Stimulated activated naive CD4-positive, alpha-beta T cell (primary cell): ENCODE measurements at places on chromosomes 12 and 14.

DNA sequence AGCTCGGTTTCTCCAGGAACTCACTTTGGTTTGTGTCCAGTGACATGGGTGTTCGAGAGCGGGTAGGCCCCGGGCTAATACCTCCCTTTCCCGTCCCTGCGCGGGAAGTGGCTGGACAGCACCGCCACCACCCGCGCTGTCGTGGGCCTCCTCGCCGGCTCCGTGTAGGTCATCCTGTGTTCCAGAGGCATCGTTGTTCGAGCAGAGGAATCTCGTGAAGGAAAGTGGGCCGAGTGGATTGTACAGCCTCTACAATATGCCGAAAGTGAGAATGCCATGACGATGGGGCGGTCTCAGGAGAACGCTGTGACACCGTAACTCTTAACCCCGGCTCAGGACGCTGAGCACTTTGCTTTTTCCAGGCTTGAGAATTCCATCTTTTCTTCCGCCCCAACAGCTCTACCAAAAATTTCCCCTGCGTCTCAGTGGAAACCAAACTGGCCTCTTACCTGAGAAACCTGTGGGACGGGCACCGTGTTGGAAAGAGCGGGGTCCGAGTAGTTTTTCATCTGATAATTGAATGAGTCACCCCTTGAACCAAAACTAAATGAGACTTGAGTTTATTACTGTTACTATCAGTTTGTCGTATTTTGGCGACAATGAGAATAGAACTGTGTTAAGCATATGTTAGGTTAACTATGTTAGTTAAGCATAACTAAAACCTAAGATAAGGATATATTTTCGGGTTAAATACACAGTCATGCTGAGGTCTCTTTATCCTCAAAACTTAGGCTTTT is 510 bp downstream of the EIF2S1 start:
- no peak for DNase-seq

- DNase-seq = no peak
These were observed 42.9 kb downstream of the RALGAPA1 start for GRCh38 chr14:35766036-35766699.

DNA sequence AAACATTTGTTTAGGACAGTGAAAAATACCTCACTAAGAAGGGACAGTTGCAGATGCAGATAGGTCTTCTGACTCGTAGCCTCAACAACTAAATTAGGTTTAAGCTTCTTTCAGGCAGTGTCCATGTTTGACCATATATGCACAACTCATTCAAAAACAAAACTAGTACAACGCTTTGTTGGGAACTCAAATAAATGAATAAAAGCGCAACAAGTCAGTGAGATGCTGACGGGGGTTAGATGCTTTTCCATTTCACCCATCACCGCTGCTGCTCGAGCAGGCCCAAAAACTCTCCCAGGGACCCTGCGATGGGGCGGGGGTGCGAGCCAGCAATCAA is 633 bp downstream of the RPAP3 start:
- no peak for DNase-seq

GRCh38 chr12:131827961-131828534 is at the start of gene MMP17:
TSS of gene MMP17 (plus strand) at chr12:131828393. CDS start at chr12:131828495, 102 bp downstream.
- no peak for DNase-seq

DNA sequence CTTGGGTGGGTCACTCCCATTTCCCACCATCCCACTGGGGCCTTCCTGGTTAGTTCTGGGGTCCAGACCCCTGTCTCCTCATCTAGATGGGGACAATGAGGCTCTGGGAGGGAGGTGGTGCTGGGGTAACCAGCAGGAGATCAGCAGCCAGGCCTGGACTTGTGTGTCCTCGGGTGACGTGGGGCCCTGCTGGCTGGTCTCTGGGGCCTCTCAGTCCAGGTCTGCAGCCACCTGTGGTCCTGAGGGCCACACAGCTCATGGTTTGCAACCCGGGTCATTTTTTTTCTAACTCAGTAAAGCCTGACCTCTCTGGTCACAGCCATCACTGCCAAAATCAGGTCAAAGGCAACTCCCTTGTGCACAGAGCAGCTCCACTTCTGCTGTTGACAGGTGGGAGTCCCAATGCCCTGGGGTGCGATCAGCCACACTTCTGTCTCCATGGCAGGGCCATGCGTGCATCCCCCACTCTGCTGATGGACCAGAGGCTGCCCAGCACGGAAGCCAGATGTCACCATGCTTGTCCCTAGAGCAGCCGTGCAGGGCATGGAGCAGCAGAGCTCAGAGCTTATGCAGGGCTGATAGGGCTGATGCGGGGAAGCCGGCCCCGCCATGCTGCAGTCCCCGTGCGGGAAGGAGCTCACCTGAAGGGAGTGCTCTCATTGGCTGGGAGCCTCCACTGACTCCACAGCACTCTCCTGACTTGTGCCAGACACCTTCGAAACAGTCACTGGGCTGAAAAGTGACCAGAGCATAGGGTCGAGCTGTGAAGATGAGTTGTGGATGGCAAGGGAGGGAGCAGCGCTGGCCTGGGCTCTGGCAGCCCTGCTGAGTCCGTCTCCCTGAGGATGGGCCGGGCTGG is 250.9 kb downstream of the ADGRD1 start:
- DNase-seq = no peak

GRCh38 chr12:56955631-56956256 is 1.7 kb downstream of the RDH16 start:
- DNase-seq = no peak

DNA sequence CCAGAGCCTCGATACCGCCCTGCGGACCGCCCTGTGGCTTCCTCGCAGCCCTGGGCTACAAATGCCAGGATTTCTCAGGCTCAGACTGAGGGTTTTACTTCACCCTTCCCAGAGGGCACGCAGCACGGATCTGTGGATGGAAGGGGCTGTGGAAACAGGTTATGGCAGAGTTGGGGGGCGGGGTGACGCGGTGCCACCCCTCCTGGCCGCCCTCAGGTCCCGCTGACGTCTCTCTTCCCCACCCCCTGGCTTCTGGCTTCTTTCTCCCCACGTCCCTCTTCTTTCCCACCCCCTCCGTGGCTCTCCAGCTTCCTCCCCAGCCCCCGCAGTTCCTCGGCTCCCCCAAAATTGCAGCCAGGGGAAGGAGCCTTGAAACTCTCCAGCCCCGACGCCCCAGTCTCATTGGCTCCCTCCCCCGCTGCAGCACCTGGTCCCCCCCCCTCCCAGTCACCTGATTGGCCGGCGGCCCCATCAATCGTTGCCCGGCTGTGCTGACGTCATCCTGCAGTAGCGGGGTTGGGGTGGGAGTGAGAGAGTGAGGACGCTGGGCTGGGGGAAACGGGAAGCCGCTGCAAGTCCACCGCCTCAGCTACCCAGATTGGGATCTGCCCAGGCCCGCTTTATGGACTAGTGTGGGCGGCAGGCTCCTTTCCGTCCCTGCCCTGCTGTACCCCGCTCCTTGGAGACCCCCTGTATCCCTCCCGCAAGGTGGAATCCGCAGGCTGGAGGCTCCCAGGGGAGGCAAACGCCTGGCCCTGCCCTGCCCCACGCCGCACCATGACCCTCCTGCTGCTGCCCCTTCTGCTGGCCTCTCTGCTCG is at the start of gene CLSTN3:
Gene CLSTN3 (plus strand): TSS at position 500 of the 820 bp plus-strand sequence. CDS start 278 bp downstream, at position 778.
- peak; percentile 86 for DNase-seq

DNA sequence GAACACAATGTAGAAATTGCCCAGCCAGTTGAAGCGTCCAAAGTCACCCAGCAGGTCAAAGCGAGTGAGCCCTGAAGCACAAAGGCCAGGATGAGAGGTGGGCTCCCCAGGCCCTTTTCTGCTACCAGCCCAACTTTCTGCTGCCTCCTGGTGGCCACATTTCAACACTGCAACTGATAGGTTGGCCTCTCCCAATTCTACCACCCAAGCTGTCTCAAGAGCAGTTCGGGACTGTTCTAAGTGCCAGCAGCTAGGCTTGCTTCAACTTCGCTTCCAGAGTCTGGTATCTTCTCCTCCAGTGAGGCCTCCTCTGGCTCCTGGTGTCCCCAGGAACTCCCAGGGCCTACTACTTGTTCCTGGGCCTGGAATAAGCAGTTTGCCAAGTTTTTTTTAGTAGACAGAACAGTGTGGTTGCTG is 3.4 kb upstream of the DHH start:
- peak; percentile 59 for DNase-seq

DNA sequence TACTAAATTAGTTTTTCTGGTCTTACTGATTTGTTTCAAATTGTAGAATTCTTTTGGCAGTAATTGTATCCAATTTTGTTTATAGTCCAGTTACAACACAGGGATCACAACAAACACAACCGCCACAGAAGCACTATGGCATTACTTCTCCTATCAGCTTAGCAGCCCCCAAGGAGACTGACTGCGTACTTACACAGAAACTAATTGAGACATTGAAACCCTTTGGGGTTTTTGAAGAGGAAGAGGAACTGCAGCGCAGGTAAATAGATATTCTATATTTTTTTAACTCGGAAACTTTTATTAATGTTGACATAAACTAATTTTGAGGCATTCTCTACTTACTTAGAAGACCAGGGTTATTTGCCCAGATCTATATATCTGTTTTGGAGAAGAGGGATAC is 17.8 kb downstream of the PAPOLA start:
- DNase-seq = no peak

DNA sequence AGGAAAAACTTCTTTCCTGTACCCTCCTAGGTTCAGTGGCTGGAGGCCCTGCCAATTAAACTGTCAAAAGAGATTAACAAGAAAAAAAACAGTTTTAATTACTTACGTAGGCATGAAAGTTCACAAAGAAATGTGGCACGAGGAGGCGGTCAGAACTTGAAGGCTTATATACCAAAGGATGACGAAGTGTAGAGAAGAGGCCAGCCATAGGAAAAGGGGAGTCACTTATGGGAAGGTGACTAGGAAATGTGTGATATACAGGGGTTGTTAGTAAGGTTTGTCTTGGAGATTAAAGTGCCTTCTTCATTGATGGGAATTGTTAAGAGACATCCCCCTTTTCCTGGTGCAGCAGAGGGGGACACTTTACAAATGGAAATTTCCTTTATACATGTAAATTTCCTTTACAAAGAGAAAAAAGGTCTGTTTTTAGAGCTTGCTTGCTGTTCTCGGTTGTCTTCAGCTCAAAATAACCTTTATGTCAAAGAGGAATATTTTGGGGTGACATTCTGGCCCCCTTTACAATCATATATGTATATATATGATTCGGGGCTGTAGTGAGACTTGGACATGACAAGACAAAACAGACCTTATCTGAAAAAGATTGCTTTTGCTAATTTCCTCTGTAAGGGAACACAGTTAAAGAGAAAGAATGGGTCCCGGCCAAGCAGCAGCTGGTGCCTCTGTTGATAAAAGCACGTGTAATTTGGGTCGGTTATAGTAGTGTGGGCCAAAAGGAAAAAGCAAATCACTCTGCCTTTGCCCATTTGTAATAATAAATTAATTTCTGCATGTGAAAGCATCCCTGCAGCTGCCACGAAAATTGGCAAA is 38.6 kb downstream of the SYNE2 start:
- DNase-seq = no peak

DNA sequence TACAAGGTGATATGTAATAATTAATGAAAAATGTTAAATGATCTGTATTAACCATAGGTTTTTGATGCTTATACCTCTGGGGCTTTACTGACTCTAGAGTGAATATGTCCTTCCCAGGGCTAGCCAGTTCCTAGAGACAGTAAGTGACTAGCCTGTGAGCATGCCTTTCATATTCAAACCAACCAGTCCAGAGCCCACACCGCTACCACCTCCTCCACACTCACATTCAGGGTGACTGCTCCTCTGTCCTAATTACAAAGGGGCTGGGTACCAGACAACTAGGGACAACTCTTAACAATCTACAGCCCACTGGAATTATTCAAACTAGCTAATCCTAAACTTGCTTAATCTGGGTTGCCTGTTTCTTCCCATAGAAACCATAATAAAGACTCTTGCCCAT is 49.0 kb downstream of the RALGAPA1 start:
- DNase-seq = no peak

DNA sequence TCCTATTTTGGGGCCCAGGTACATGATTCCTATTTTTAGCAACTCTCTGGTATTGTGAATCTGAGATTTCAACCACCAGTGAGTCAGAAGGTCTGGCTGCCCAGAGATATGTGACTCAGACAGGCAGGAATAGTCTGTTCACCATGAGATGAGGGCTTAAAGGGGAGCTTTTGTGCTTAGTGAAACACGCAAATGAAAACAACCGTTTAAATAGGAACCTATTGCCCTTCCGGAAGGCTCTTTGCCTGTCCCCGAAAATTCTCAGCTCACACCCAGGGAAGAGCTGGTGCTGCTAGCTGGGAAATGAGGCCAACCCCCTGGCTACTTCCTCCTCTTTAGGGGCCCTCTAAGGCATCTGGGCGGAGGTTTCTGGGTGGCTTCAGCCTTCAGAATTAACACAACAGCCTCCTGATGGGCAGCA is 283.6 kb downstream of the CACNA1C start:
- DNase-seq = no peak

DNA sequence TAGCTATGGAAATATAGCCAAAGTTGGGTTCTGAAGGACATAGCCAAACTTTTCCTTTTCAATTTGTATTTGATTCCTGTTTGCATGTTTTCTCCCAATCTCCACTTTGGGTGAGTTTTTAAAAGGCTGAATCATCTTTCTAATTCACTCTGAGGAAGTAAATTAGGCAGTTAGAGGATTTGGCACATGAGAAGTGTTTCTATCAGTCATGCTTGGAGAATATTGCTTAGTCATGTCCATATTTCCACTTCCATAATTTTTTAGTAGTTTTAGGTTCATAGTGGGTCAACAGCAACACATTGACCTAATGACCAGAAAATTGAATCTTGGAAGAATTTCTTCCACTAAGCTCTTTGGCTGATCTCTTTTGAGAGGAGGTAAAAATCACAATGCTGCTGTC is 21.8 kb downstream of the IRAK3 start:
- DNase-seq = no peak

DNA sequence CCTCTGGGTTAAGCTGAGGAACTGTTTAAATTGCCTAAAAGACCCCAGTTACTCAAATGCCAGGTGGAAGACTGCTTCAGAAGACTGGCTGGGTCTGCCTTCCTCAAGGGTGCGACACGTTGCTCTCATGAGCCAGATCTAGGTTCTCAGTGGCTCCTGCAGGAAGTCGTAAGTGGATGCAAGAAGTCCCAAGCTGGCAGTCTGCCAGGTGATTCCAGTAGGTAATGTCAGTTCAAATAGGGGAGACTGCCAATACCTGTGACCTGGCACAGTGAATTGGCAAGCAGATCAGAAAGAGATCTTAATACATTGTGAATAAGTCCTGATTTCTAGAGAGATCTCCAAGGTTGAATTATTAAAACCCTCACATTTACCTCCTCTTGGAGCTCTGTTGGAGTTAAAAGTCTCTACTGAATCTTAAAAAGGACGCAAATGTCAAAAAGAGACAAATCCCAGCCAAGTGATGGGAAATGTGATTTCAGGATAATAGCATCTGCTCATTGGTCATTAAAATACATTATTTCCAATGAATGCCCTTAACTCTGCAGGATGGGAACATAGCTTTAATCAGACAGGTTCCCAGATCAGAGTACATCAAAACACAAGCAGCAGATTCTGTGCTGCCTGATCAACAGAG is 98.8 kb upstream of the FRMD6 start:
- DNase-seq = no peak

- no peak for DNase-seq
These were observed 15.1 kb downstream of the CPNE8 start for GRCh38 chr12:38890102-38890855.
